ENCODE measurements at places on chromosomes 4 and X.

- DNase-seq: no peak
These were observed 6.4 kb downstream of the TCEAL8 start for GRCh38 chrX:103248553-103248952.

- no peak for DNase-seq
These were observed 179.0 kb downstream of the CEP135 start for GRCh38 chr4:56127716-56128115.

DNA sequence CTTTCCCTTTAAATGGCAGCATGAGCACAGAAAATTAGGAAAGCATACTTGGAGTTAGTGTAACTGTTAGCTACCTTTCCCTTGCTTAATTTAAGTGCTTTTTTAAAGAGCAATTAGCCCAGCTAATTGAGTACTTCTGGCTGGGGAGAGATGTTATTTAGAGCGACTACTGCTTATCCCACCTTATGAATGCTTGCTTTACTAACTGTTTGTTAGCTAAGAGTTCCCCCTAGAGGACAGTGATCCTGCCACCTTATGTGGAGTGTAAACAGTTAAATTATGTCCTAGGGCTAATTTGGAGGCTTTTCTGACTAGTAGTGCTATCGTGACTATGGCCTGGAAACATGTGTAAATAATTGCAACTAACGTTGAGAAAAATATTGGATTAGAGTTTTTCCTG, 909.4 kb downstream of the FSTL5 start:
- DNase-seq: no peak

- DNase-seq: no peak
These were observed 542 bp downstream of the RNF150 start for GRCh38 chr4:141132709-141133145.

DNA sequence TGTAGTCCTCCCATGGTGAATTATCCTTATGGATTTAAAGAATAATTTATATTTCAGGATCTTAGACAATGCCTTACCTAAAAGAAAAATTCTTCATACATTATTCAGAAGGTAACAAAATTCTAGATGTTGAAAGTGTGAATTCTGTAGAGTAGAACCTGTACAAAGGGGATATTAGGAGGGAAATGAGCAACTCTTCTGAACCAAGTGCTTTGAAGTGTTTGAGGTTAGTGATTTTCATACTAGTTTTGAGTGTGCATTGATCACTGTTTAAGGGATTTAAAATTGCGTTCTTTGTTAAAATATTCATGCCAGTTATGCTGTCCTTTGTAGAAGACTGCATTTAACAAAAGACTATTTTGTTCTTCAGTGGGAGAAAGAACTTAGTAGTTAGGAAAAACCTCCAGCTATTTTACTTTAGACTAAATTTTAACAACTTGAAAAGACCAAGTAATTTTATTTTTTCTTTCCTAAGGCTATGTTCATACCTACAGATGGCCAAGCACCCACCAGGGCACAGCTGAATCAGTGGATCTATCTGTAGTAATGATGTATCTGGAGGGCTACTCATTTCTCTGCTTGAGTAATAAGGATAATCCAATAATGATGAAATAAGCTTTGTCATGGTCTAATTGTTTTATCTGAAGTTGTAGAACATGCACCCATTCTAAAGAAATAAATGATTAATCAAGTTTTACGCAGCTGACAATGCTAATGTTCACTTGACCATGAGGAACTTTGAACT, 134.3 kb upstream of the RPS6KA6 start:
- no peak for DNase-seq

DNA sequence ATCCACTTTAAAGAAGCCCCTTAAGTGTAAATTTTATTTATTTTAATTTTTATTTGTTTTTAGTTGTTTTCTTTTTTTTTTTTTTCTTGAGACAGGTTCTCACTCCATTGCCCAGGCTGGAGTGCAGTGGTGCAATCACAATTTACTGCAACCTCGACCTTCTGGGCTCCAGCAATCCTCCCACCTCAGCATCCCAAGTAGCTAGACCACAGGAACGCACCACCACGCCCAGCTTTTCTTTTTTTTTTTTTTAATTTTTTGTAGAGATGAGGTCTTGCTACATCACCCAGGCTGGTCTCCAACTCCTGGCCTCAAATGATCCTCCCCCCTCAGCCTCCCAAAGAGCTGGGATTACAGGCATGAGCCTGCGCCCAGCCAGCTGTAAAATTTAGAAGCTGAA, 6.0 kb downstream of the SAT1 start:
- no peak for DNase-seq

GRCh38 chr4:174275101-174275500, 8.4 kb downstream of the FBXO8 start:
- no peak for DNase-seq

GRCh38 chr4:16075061-16075460, 8.8 kb downstream of the PROM1 start:
- DNase-seq: no peak

DNA sequence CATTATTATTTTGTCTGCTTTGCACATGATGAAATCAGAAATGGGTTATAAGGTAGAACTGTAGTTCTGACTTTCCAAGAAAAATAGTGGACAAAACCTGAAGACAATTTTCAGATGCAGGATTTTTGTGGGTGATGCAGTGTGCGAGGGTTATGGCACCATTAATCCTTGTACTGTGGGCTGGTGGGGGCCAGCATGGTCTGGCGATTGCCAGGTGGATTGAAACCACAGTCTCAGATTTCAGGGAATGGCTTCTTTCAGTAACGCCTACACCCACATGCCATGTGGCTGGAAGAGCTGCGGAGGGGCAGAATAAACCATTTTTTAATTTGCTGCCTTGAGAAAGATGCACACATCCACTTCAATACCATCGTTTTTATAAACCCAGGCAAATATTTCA, 150.5 kb downstream of the ARSF start:
- DNase-seq: no peak

DNA sequence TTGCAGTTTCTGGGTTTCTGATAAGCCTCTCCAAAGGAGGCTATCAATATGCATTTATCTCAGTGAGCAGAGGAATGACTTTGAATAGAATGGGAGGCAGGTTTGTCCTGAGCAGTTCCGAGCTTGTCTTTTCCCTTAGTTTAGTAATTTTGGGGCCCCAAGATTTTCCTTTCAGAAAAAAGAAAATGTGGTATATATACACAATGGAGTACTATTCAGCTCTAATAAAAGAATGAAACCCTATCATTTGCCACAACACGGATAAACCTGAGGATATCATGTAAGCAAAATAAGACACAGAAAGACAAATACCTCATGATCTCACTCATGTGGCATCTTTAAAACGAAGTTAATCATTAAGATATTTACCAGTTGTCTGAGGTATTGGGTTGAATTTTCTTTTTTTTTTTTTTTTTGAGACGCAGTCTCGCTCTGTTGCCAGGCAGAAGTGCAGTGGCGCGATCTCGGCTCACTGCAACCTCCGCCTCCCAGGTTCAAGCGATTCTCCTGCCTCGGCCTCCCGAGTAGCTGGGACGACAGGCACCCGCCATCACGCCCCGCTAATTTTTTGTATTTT, 540 bp downstream of the ZNF721 start:
- no peak for DNase-seq

- DNase-seq: no peak
These were observed 1366.1 kb downstream of the FAM133A start for GRCh38 chrX:95040104-95040503.

DNA sequence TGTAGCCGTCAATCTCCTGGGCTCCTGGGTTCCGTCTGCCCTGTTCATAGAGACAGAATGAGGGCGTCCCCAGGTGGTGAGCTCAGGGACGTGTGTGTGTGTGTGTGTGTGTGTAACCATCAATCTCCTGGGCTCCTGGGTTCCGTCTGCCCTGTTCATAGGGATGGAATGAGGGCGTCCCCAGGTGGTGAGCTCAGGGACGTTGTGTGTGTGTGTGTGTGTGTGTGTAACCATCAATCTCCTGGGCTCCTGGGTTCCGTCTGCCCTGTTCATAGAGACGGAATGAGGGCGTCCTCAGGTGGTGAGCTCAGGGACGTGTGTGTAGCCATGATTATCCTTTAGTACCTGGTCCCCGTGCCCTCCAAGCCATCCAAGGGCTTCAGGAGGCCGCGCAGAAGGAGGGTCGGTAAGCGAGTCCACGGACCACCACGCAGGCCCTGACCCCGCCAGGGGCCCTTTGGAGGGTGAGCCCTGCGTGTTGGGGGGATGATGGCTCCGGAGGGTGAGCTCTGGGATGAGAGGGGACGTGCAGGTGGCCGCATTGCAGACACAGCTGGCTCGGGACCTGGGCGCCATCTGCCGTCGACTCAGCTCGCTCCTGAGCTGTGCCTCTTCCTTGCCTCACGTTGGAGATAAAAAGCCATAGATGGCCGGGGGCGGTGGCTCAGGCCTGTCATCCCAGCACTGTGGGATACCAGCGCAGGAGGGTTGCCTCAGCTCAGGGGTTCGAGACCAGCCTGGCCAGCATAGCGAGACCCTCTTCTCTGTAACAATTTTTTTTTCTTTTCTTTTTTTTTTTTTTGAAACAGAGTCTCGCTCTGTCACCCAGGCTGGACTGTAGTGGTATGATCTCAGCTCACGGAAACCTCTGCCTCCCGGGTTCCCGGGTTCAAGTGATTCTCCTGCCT, 5.4 kb upstream of the GTPBP6 start:
- peak; percentile 37 for DNase-seq

GRCh38 chr4:735583-735982, 30.0 kb downstream of the PCGF3 start:
- DNase-seq: no peak

DNA sequence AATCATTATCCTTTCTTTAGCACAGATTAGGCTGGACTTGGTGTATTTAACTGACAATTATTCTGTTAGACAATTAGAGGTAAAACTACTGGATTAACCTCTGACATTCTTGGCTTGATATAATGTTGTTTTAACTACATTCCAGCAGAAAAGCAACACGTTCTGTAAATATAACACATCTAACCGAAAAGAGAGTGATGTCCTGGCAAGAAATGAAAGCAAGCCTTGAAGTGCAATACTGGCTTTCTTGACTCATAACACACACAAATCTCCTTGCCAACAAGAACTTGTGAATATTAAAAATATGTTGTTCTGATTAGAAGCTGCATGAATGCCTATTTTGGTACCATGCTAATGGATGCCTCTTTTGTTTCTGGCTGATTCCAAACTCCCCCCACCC, 76.4 kb downstream of the EFHC2 start:
- no peak for DNase-seq

DNA sequence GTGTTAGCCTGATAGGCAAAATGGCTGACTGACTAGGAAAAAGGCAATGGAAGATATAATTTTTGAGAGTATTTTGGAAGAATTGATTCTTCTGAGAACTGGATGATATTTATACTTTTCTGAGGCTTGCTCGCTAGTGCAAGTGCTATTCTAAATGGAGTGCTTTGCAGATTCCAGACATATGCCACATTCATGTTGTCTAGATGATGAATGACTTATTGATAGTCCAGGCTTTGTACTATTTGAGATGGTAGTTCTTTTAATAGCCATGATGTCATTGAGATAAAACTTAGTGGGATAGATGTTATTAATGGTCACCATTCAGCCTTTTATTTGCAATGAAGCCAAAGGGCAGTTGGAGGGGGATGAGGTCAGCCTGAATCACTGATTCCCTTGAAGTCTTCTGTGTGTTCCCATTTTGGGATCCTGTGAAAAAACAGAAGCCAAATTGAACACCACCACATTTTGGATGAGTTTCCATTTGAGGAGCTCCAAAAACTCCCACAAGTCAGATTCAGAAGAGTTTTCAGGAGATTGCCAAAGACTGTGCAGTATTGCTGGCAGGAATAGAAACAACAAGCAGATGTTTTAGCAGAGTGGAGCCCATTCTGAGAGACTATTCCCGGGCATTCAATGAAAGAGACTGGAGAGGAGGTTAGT, 184.1 kb downstream of the IL1RAPL2 start:
- DNase-seq: no peak

DNA sequence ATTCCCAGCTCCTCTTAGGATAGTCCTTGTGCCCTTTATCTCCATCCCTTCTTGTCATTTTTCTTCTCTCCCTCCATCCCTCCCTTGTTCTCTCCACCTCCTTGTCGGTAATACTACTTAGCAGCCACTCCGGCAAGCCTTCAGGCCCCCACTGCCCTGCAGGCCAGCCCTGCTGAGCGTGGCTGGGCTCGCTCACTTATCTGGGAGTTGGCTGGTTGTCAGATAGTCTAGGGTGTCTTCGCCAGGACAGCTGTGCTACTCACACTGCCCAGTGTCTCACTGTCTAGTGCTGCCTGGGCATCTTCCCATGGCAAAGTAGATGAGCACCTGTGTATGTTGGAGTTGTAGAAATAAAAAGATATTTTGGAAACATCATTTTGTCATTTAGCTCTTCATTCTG, 75.0 kb downstream of the STK32B start:
- DNase-seq: no peak

- DNase-seq: no peak
These were observed 24.8 kb downstream of the SPRY1 start for GRCh38 chr4:123421227-123421936.

- DNase-seq: no peak
These were observed 13.2 kb downstream of the GALNT7 start for GRCh38 chr4:173181848-173182247.

DNA sequence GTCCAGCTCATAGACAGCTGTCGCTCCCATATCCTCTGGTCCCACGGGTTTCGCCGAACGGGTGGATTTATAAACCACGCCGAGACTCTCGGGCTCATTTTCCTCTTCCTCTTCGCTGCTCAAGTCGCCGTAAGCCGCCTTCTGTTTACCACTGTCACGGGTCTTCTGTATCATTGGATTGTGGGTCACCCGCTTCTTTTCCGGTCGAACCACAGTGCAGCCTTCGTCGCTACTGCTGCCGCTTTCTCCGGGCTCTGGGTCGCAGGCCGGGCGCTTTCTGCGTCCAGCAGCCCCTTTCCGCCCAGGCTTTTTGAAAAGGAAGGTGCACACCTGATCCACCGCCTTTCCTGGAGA, 311 bp downstream of the RNF113A start:
- DNase-seq: no peak

DNA sequence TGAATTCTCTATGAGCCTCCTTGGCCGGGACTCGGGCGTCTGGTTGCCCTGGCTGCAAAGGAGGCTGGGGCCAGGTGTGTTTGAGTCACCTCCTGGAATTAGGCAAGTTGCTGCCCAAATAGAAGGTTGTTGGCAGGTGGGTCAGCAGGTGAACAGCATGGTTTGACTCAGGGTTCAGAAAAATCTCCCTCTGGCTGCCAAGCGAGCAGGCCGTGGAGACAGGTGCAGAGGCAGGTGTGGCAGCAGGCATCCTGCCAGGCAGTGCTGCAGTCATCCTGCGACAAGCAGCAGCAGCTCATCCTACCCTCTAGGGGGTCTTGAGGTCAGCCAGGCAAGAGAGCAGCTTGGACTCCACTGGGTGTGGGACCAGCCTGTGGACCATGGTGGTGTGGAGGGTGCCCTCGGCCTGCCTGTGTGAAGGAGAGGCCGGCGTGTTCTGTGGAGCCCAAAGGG, 8.2 kb downstream of the MSANTD1 start:
- no peak for DNase-seq

DNA sequence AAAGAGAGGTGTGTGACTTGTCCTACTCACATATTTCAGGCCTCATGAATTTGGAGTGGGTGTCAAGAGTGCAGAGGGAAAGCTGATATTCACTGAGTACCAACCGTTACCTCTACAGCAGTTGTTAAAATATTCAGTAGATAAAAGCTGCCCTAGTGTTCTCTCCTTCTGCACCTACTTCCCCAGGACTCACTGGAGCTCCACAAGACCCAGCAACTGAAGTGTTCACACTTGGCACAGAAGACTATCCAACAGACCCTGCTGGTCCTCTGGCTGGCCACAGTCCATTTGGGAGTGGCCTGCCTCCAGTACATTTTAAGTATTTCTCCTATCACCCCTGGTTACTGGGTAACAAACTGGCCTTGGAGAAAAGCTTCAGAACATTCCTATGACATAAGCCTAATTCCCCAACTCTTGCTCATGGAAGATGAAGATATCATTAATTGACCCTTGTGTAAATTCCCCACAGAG, 70.8 kb downstream of the PPARGC1A start:
- DNase-seq: no peak
